ENCODE measurements at places on chromosomes 1 and 21.

DNA sequence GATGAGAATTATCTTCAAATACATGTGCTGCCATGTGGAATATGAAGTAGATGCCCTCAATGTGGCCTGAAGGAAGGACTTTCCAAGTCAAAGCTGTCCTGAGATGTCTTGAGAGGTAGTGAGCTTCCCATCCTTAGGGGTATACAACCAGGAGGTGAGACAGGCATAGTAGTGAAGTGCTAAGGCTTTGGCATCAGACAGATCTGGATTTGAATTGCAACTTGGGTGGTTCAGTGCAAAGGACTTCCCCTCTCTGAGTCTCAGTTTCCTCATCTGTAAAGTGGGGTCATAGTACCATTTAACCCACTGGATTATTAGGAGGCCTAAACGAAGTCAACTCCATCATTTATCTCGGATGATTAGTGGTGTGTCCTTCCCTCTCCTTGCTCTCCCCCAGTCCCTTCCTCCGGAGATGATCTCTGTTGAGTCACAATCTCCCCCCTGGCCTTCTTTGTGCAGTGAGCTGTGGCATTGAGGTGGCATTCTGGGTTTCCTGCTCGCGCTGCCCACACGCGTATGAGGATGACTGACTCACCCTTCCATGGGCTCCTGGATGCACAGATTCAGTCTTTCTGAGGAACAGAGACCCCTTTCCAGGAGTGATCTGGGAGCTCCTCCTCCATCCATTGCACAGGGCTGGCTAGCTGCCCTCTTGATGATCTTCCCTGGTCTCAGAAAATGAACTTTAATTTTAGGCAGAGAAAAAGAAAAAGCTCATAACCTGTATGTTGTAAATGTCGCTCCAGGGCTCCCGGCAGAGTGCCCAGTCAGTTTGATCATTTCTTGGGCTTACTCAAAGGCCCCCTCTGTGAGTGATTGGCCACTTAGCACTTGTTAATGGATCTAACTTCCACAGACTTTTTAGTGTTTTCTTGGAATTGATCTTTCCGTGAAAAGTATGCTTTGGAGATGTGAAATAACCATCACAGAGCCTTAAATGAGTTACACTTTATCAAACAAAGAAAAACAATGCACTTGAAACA, 354.6 kb downstream of the PTPRU start:
- no peak for DNase-seq

GRCh38 chr1:37473431-37474045, 842 bp upstream of the ZC3H12A start:
- no peak for DNase-seq

- no peak for DNase-seq
Measured at GRCh38 chr1:229192031-229192430, 78.9 kb upstream of the RAB4A start.

DNA sequence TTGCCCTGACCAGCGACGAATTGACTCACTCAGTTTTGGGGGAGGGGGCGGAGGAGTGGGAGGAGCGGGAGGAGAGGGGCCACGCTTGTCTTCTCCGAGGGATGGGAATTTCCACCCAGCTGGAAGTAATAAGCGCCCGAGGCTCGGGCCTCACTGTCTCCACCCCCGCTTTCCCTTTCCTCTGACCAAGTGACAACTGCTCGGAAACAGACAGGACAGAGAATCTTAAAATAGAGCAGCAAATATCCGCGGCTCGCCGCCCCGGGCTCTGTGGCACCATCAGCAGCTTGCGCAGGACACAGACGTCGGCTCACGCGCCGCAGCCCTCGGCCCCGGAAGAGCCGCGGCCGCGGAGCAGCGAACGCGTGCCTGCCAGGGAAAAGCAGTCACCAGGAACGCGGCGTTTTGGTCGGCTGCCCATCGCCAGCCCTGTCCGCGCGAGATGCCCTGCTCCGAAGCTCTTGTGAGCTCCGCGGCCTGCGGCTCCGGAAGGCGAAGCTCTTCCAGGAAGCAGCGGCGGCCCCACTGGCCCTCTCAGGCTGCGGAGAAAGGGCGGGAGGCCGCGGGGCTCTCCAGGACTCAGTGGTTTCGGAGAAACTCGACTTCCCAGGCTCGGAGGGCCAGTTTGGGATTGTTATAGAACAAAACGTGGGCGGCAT, 10.7 kb upstream of the RGS16 start:
- peak; percentile 50 for DNase-seq

- DNase-seq, result no peak
Measured at GRCh38 chr1:77394166-77394565, 112.3 kb downstream of the AK5 start.

- DNase-seq, result no peak
Measured at GRCh38 chr1:100626397-100626796, 88.5 kb downstream of the GPR88 start.

GRCh38 chr21:33455686-33456446, 23.9 kb downstream of the TMEM50B start:
- no peak for DNase-seq

DNA sequence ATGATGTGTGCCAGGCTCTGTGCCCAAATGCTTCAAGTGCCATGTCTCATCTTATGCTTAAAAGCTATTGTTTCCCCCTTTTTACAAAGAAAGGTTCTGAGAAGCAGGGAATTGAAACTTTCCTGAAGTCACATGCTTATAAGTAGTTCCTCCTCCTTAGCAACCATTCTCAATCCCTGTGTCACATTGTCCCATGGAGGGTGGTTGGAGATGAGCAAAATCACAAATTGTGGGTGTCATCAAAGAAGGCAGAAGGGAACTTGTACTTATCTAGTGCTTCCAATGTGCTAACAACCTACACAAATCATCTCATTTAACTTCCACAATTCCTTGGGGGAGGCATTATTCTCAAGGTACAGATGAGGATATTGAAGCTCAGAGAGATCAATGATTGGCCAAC, 10.1 kb upstream of the ERICH3 start:
- no peak for DNase-seq

GRCh38 chr1:201715351-201715750, 113.6 kb upstream of the IPO9 start:
- no peak for DNase-seq

DNA sequence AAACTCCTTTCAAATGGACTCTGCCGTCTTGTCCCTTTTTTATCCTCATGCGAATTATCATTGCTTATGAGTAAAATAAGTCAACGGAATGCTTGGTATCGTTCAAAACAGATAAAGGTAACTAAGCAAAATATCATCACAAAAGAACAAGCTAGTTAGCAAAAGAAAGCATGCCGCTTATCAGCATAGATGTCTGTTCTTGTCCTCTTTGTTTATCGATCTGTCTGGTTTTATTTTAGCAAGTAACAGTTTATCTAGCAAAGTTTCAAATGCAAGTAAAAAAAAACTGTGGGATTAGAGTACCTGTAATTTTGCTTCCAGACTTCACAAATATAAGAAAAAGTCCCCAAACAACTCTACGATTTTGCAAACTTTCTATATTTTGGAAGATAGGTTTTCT, 561.5 kb downstream of the USP25 start:
- DNase-seq, result no peak

DNA sequence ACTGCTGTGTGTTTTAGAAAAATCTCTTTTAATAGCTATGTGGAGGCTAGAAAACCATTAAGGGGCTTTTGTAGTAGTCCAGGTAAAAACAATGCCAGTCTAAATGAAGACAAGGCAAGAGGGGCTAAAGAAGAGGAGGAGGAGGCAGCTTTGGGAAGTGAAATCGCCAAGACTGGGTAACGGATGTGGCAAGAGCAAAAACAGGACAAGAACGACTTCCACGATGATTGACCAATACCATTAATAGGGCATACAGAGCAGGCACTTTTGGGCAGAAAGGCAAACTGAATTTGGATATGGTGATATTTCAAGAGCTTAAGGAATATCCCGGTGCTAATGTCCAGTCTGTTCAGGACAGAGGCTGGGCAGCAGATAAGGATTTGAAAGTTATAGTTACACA, 22.0 kb downstream of the COA6 start:
- DNase-seq, result no peak

DNA sequence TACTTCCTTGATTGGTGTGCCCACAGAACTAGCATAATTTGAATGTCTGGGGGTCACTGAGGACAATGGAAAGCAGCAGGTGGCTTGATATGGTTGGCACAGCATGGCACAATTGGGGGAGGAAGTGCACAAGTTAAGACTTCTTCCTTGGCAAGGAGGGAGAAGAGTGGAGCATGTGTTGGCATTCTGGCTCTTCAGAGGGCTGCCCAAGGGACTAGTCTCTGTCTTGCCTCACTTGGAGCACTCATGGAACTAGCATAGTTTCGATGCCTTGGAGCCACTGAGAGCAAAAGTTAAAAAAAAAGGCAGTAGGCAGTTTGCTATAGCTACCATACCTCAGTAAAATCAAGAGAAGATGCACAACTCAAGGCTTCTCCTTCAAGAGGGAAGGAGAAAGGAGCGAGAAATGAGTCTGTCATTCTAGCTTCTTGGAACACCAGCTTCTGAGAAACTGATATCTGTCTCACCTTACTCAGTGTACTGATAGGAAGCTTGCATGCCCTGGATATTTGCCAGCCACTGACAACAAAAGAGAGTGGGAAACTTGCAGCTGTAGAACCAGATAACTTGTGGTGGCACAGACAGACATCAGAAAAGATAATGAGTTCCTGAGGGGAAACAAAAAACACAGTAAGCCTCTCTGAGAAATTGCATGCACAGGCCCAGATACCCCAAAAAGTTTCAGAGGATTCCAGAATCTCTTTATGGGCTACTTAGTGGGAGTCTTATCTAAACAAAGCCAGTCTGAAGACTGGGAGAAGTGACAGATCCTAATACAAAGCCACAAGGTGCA, 207.5 kb upstream of the SAMSN1 start:
- no peak for DNase-seq

DNA sequence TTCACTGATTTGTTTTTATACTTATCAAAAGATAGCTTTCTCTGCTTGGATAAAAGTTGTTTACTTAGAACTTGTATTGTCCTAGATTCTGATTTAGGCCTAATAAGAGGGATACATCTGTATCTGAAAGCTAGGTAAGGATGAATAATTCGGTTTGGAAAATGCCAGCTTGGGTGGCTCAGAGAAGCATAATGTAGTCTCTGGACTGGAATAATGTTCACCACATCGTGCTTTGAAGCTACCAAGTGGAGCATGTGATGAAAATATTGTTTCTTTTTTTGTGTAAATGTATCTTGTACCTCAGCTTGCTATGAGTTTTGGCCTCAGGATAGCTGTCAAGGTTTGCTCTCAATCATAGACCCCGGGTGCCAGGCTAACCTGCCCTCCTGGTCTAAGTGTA, 49.2 kb downstream of the VPS13D start:
- no peak for DNase-seq
